ENCODE measurements at places on chromosomes 2 and 18.

- no peak for DNase-seq
Observed at GRCh38 chr2:227661025-227661649, 5.5 kb upstream of the SCYGR5 start.

DNA sequence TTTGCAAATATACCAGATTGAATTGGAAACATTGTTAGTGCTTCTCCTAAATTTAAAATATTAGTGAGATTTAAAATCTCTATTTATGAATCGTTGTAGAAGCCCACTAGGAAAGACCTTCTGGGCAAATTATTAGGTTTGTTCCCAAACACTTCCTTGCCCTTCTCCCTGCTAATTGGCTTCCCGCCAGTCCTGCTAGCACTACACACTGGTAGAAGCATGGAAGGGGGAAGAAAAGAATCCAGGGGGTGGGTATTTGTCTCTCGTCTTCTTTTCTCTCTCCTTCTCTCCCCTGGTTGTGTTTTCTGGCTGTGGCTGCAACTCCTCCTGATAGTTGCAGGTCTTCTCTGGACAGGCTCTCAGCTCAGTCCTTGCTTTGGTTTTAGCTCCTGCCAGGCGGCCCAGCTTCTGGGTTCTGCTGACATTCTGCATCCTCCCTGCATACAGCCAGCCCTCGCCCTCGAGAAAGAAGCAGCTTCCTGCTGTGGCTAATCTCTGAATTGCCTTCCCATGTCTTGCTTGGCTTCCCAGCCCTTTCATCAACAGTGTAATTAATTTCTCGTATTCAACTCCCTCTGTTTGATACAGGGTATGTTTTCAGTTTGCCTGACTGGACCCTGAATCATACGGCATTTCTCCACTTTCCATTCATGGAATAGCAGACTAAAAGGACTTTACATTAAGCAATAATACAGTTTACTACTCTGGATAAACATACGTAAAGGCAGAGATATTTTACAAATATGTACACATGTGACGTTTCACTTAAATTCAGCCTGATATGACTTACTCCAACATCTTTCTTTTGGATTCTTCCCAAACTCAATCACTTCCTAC is 6.9 kb upstream of the PARD3B start:
- DNase-seq = no peak

GRCh38 chr2:233007270-233007669 is 5.8 kb downstream of the NGEF start:
- no peak for DNase-seq

- no peak for DNase-seq
Observed at GRCh38 chr2:69087912-69088240, 74.9 kb downstream of the ANTXR1 start.

DNA sequence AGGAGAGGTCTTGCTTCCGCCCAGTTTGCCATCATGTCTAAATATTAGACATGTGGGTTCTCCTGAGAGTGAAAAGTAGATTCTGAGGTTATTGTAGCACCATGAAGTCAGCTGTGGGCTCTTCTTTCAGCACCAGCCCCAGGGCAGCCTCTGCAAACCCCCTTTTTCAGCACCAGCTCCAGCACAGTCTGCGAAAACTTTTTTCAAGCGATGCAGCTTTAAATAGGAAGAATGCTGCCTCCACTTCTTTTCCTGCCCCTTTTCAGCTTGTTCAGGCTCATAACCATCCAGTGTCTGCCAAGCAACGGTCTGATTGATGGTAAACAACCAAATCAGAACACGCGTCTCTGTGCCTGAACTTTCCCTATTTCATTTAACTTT is at the start of gene COL5A2:
Gene COL5A2, minus strand, starts transcription at position 192 of the 381 bp plus-strand sequence. Its CDS starts 157 bp downstream, at position 35.
- DNase-seq = no peak

- no peak for DNase-seq
Observed at GRCh38 chr18:62981566-62981965, 266.2 kb downstream of the PHLPP1 start.

GRCh38 chr18:45930963-45931362 is 36.2 kb downstream of the EPG5 start:
- no peak for DNase-seq

- DNase-seq = no peak
Observed at GRCh38 chr2:202387608-202388342, 11.6 kb downstream of the BMPR2 start.

DNA sequence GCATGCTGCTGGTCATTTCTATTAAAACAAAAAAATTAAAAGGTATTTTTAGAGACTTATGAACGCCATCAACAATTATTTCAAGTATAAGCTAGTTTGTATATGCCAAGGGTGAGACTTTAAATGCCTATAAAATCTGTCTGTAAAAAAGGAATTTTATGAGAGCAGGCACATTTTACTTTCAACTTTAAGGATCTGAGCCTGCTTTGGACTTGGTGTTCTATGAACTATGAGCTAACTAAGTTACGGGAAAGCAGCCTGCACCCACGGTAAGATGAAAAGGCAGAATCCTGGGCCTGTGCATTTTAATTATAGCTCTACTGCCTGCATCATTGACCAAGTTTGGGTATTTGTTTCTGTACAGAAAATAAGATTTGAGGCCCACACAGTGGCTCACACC is 95.4 kb downstream of the PLEKHM3 start:
- DNase-seq = no peak

Measured in NCI-H2029 treated with DMSO at 0.1 percent for 48 hours (cell line).